ENCODE measurements at places on chromosomes 16 and 17.

GRCh38 chr17:50117202-50118051, 12.5 kb downstream of the SAMD14 start:
- DNase-seq = no peak

DNA sequence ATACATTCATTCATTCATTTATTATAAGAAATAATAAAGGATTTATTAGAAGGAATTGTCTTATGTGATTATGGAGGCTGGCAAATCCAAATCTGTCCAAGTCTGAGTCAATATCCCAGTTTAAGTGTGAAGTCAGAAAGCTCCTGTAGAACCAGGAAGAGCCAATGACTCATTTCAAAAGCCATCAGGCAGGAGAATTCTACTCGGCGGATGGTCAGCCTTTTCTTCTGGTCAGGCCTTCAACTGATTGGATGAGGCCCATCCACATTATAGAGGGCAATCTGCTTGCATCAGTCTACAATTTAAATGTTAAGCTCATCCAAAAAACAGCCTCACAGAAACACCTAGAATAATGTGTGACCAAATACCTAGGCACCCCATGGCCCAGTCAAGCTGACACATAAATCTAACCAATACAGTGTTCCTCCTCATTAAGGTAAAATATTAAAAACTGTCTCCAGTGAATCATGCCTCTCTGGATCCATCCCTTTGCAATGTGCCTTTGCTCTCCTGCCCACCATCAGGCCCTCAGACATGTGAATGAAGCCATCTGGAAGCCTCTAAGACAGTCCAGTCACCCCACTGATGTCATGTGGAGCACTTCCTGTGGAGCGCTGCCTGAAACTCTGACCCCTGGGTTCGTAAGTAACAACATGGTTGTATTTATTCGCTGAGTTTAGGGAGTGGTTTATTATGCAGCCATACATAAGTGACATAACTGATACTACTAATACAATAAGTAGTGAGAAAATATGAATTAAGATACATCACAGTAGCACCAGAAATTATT, 69.2 kb upstream of the WSB1 start:
- DNase-seq = no peak

GRCh38 chr17:7435676-7436555, 681 bp downstream of the TMEM102 start:
- DNase-seq = peak; percentile 54

GRCh38 chr17:45234641-45235415, 13.1 kb downstream of the FMNL1 start:
- DNase-seq = no peak

GRCh38 chr17:37818689-37819088, 73.8 kb upstream of the HNF1B start:
- peak; percentile 38 for DNase-seq

DNA sequence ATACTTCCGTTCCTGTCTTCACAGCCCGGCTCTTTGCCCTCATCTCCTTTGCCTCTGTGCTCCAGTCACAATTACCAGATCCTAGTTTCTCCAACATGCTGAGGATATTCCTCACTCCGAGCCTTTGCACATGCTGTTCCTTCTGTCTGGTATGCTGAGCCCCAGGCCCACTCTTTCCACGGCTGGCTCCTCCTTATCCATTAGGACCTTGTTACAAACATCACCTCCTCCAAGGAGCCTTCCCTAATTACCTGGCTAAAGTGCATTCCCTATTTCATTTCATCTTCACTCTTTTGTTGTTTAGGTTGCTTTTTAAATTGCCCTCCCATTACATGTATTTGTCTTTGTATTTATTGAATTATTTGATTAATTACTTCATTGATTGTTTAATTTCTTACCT, 14.9 kb upstream of the ADGRG1 start:
- no peak for DNase-seq

DNA sequence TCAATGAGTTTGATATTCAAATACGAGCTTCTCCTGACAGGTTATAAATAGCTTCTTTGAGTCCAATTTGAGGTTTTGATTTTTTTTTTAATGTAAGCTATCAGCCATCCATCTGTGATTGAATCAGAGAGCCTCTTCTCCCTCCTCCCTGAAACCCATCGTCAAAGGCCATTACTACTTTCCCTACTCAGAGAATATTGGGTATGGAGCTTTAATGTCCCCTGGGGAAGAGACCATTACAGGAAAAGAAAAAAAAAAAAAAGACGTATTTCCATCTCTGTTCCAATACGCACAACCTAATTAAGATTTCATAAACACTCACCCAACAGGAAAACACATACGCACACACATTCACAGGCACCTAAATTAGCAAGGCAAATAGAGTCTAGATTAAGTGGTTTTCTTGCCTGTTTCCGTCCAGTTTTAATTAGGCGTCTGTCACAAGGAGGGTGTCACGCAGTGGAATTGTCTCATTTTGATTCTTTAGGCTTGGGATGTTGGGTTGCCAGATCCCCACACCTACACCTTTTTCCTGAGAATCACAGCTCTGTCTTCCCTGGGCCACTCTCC, 194.3 kb upstream of the RPL38 start:
- no peak for DNase-seq

DNA sequence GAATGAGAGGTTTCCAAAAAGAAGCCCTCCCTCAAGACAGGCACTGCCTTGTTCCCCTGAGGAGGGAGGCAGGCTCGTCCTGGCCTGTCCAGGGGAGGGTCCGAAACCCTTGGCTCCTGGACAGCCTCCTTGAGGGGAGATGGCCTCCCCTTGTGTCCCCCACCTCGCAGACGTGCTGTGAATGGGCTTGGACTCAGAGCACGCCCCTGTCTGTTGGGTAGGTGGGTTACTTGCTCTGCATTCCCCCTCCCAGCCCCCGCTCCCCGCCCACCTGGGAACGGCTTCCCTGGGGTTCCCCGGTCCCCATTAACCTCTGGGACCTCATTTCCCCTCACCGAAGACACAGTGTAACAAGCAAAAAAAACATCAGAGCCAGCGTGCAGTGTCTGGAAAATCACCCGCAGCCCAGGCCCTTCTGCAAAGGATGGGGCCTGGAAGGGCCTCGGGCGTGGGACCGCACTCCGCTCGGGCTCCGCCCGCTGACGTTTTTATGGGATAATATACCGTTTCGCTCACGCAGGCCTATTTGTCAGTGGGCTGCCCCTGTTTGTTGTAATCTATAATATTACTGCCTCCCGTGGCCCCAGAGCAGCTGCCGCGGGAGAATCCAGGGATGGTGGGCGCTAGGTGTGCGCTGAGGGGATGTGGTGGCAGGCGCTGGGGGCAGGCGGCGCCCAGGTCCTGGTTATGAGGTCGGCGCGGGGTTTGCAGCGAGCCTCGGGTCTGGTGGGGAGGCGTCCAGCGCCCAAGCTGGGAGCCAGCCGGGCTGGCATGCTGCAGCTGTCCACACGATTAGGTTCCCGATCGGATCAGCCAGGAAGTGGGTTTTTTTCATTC, 11.1 kb downstream of the BAHCC1 start:
- DNase-seq = no peak

DNA sequence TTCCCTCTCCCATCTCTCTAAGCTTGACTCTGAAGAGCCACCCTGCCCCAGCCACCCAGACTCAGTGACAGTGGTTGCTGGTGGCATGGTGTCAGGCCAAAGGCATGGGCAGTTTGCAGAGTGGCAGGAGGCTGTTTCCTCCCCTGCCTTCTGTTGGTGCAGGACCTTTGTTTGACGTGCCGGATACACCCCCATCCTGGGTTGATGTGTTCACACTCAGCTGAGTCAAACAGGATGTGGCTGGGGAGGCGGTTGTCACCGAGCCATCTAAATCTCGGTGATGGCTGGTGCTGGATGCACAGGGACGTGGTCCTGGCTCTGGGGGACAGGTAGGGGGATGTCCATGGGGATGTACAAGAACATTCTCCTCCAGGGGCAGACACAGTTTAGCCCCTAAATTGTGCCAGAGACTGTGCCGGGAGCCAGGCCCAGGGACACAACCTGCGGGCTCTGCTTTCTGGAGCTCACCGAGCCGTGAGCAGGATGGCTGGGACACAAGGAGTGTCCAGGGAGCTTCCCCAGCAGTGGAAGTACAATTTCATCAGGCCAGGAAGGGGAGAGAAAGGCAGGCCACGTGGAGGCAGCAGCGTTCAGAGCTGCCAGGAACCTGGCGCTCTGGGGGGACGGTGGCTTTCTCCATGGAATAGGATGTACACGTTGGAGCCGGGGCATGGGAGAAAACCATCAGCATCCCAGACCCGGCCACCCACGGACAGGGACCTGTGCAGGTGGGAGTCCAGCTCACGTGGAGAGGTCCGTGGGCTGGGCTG, 264.2 kb downstream of the SEC14L1 start:
- no peak for DNase-seq

All from lower leg skin (tissue), 4 donors.